ENCODE measurements at places on chromosomes 3 and 15. TPM values are rescaled to one million over a fixed set of nuclear protein-coding genes. Genes with fewer than 3 reads are reported as not detected.

CFAP100 gene
- 1.5 TPM for total RNA-seq

CEP70 gene
- 37.8 TPM for total RNA-seq

GABRG3 gene
- 0.42 TPM for total RNA-seq

UROC1 gene
- total RNA-seq = not detected

TTLL13 gene
- 0.07 TPM for total RNA-seq

C3orf49 gene
- total RNA-seq = not detected

DAZL gene
- 2.4 TPM for total RNA-seq

KCNMB2 gene
- total RNA-seq = not detected

ARHGEF3 gene
- total RNA-seq = 3.6 TPM

FOXB1 gene
- total RNA-seq = 32.7 TPM

SAXO2 gene
- total RNA-seq = 1.1 TPM

GNAT1 gene
- total RNA-seq = not detected

CLDN16 gene
- total RNA-seq = 0.96 TPM

CAMK2N2 gene
- 1.5 TPM for total RNA-seq

CAMK1 gene
- total RNA-seq = 5.1 TPM

HRH1 gene
- total RNA-seq = not detected

RAB6B gene
- 1.2 TPM for total RNA-seq

CCDC12 gene
- total RNA-seq = 40.0 TPM

ATP8B4 gene
- total RNA-seq = not detected

HOMER2 gene
- 7.0 TPM for total RNA-seq

CDHR4 gene
- total RNA-seq = not detected

TICRR gene
- 19.2 TPM for total RNA-seq

IMPG2 gene
- total RNA-seq = 0.04 TPM

TYRO3 gene
- total RNA-seq = 72.6 TPM

PRR20G gene
- not detected for total RNA-seq

DPPA2 gene
- 10.3 TPM for total RNA-seq

GP9 gene
- not detected for total RNA-seq

PIERCE2 gene
- total RNA-seq = 1.5 TPM

RFTN1 gene
- 0.81 TPM for total RNA-seq

POU1F1 gene
- not detected for total RNA-seq

Data from H7 (cell line).